ENCODE measurements at places on chromosomes 13 and 19.

DNA sequence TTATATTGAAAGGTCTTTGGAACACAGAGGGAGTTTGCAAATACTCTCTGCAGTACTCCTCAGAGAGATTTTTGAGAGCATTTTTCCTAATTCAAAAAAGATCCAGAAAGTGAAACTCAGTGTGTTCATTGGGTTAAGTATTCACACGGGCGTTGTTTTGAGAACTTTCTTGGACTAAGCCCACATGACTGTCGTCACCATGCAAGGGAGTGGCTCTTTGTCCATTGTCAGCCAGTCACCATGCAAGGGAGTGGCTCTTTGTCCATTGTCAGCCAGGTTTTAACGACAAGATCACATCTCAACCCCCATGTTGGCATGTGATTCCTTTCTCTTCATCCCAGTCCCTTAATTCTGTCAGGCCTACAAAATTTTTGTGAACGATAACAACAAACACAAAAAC lies 81.2 kb upstream of the STK24 start:
- DNase-seq: peak; percentile 63

- no peak for DNase-seq
Observed at GRCh38 chr13:26280822-26281221, 26.9 kb downstream of the CDK8 start.

DNA sequence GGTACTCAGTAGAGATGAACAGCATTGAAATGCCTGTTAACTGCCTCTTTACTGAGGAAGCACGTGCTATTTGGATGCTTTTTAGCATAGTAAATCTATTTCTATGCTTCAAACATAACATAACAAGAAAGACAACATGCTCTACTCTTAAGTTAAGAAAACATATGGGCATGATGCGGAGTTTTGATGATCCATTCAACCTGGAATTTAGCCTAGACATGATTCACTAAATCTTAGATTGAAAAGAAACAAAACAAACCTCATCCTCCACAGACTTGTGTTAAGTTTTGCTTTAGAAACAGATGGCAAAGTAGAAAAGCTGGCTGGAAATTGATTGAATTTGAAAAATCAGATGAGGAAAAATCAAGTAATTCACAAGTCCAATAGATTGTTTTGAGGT lies 593.8 kb downstream of the OLFM4 start:
- no peak for DNase-seq

DNA sequence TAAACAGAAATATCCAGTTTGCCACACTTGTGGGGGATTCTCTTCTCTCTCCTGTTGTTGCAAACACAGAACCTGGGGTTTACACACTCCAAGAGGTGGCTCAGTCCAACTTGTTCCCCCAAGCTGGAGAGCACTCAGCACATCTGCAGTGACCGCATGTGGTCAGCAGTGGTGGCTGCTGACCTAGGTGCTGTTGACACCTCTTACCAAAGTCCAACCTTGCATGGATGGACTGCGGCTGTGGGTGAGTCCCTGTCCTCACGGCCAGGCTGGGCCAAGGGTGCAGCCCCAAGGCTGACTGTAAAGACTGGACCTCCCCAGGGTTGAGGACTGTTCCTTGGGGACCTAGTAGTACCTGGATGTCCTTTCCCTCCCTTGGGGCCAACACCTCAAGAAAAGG lies 6.1 kb downstream of the LRFN3 start:
- no peak for DNase-seq

- no peak for DNase-seq
Observed at GRCh38 chr19:45753548-45753947, 15.5 kb downstream of the SIX5 start.

DNA sequence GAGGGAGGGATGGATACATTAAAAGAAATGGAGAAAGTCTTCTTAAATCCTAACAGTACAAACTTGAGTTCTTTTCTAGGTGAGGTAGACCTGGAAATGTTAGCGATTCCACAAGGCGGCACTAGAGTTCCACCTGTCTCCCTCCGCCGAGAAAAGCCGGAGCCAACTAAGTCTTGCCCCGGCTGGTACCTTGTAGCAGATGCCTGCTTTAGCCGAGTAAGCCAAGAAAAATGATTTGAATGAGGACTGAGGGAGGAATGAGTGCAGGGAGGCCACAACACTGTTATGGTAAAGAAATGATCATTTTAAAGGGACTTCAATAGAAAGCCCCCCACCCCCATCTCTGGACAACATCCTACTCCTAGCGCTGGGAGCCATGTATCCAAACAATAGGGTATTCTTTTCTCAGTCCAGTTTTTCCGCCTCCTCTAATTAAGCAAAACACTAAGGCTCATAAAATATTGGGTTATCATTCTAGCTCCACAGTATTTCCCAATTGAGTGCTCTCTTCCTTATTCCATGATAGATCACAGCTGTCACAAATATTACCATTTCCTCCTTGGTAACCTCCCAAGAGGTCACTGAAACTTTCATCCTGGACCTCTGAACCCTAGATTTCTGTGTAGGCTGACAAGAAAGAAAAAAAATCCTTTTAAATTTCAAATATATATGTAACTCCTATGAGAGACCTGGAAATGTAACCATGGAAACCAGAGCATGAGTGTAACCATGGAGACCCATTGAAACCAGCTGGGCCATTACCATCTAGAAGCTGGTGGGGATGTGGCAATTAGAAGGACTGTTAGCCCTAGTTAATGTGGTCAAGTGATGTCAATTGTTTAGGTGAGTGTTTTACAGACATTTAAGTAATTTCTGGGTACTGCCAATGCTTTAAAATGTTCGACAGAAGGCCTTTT lies 58.3 kb downstream of the GPALPP1 start:
- DNase-seq: peak; percentile 86

GRCh38 chr19:15098460-15098859 lies 8.7 kb upstream of the SYDE1 start:
- DNase-seq: no peak

GRCh38 chr13:112062571-112063570 lies 4.1 kb upstream of the SOX1 start:
- no peak for DNase-seq

DNA sequence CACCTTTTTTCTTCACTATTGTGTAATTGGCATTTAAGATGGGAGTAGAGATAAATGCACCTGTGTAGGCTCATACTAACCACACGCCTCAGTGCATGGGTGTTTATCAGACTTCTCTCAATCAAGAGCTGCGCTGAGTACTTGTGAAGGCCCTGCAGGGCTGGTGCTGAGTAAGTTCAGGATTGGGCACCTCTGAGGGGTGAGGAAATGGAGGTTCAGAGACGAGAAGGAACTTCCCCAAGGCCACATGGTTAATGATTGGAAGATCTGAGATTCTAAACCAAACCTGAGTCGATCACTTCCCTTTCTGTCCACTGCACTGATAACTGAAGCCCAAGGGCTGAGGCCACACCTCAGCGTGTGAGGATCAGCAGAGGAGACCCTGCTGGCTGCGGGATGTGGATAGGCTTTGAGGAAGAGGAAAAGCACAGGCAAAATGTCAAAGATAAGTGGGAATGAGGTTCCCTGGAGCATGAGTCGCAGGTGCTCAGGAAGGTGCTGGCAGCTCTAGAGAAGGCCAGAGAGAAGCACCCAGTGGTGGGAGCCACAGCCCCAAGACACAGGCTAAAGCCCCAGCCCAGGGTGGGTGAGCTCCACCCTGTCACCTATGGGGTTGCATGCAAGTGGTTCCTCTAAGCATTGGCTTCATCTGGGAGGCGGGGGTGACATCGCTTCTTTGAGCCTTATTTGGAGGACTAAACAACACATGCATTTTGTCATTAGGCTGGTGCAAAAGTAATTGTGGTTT lies 32.3 kb upstream of the GJB6 start:
- no peak for DNase-seq

- no peak for DNase-seq
Observed at GRCh38 chr13:26950546-26950945, 190.0 kb upstream of the GPR12 start.

GRCh38 chr13:25719666-25720065 lies 332.1 kb downstream of the SHISA2 start:
- no peak for DNase-seq

- no peak for DNase-seq
Observed at GRCh38 chr13:108368250-108368905, 98.9 kb downstream of the TNFSF13B start.

GRCh38 chr13:41546372-41547190 lies 89.2 kb downstream of the RGCC start:
- peak; percentile 83 for DNase-seq

GRCh38 chr19:48806818-48807589 lies 3.8 kb downstream of the BCAT2 start:
- peak; percentile 37 for DNase-seq

GRCh38 chr19:54387991-54388801 lies 23.5 kb upstream of the LAIR1 start:
- no peak for DNase-seq

GRCh38 chr13:107743526-107743925 lies 471.8 kb downstream of the LIG4 start:
- DNase-seq: no peak

DNA sequence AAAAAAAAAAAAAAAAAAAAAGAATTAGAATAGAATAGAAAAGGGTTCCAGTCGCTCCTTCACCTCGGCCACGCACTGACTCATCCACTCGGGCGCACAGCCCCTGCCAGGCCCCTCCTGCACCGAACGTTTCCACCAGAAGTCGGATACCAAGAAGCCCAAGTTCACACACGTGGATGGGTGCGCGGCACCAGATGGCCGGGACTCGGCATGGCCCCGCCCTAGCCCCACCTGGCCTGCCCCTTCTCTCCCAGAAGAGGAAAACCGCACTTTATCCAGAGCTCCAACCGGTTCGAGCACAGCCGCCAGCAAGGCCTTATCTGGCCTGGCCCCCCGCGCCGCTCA lies 5.9 kb downstream of the PRR36 start:
- DNase-seq: no peak

DNA sequence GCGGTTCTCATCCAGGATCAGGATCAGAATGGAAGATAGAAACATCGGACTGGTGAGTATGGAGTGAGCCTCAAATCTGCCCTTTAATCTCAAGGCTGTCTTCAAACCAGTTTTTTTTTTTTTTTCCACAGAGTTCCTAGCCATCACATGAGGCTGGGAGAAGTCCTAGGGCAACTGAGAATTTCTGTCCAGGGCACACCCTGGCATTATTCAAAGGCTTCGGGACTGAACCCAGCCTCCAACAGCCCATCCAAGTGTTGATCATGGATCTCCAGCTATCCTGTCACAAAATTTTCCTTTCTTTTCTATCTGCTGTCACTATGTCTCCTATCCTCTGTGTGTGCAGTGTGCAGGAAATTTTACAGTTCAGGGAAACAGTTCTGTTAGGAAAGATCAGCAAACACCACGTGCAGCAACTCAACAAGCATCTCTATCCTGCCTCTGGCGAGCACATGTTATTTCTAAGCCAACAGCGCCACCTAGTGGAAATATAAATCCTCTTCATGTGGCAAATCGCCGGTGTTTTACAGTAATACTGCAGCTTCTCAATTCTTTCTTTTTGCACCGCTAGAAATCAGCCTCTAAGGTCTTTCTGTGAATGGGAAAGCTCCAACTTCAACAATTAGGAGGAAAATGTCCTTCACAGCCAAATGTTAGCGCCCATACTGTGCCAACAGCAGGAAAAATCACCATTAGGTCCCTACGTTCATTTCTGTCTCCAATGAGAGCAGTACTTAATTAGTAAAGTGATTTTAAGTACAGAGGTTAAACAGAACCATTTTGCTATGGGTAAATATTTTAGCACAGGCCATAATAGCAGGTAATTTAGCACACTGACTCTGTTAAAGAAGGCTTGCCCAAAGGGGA lies 21.4 kb upstream of the ZNF181 start:
- peak; percentile 81 for DNase-seq

DNA sequence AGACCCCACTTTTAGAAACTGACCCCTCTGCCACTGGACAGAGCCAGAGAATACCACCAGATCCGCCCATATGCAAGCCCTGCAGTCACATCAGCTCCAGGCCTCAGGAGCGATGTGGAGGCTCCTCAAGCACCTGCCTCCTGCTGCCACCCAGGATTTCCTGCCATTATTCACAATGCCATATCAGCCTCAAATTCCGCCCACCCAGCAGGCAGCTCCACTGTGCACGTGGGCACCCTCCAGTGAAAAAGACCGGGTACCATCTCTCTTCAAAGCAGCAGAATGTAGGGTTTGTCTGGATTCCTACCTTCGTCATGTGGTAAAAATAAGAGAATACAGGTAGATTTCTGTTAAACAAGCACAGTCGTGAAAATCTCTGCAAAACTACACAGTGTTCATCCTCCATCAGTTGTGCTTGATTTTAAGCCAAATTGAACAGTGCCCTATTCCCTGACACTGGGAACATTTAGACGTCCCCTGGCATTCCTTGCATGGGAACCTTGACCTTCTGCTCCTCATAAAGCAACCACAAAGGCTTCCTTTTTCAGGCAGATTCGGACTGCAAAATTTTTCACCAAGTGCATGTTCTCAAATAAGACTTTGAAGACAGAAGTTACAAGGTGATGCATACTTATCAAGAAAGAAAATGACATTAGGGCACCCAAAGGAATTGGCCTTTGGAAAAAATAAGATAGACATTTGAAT lies 56.4 kb downstream of the FAM124A start:
- no peak for DNase-seq

GRCh38 chr13:87331178-87331577 lies 340.0 kb upstream of the SLITRK5 start:
- DNase-seq: peak; percentile 0

DNA sequence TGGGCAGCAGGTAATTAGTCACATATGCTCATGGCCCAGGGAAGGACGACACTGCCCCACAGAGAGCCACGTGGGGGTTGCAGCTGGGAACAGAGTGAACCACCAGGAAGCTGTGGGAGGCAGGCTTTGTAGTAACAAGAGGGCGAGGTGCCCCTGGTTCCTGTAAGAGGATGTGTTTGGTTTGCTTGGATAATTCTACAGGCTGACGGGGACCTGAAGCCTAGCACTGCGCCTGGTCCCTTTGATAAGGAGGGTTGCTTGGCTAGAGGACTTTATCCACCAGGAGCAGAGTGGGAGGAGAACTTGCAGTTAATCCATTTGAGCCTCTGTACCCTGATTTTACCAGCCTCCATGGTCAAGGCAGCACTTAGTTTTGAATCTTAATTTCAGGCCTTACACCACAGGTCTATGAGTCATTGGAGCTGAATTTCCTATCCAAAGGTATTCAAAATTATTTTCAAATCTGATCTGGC lies 67.4 kb upstream of the CLDN10 start:
- no peak for DNase-seq

All from AG10803 (cell line).